Panc1 (cell line): ENCODE measurements at places on chromosomes 2 and 18.

DNA sequence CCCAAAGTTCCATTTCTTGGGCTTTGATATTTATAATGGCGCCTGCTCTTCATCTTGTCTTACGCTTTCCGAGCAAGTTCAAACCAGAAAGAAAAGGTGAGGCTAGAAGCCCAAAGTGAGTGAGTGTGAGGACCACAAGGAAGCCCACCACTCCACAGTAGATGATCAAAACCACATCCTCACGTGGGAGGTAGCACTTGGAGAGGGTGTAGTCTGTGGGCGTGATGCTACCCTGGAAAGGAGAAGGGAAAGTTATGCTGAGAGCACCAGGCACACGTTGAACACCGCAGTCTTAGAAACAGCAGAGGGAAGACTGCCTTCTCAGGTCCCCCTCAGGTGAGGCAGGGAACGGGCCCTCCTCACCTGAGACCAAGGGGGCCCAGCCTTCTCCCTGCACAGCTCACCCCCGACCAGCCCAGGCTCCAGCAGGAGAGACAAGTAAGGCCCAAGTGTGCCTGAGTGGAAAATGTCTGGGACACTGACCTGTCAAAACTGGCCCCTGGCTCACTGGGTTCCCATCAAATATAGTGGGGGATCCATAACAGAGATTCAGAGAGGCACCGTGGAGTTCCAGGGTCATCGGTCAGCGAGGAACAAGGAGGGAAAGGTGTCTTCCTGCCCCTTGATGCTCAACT is 23.6 kb downstream of the MPPE1 start:
- no peak for DNase-seq

- DNase-seq: no peak
These were observed 25.6 kb downstream of the CDC42EP3 start for GRCh38 chr2:37645836-37646235.

DNA sequence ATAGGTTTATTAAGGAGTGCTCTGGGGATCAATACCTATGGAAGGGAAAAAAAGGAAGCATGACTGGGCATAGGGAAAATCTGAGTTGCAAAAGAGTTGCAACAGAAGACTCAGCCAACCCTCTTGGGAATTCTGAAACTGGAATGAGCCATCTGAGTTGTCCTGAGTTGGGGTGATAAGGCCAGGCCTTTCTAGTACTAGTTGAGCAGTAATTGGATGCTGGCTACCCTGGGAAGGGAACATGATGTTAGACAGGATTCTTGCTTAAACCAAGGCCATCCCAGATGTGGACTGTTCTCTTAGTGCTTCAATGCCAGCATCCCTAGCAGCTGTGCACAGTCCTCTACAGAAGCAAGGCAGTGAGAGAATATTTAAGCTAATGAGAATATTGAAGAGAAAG is 348.8 kb upstream of the GULP1 start:
- no peak for DNase-seq

GRCh38 chr2:142724713-142725349 is 152.6 kb upstream of the KYNU start:
- no peak for DNase-seq

DNA sequence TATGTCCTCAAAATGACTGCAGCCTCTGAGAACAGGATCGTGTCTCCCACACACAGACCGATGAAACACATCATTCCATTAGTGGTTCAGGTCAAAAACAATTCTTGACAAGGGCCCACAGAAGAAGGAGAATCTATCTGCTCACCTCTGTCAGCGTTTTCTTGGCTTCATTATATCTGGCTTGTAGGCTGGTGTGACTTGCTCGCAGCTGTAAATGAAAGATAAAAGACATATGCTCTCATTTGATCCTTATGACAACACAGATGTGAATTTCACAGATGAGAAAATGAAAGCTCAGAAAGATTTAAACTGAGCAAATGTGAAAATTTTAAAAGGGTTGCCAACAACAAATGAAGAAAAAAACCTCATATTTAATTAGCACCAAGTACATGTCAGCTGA is 61.6 kb downstream of the CCDC93 start:
- no peak for DNase-seq

DNA sequence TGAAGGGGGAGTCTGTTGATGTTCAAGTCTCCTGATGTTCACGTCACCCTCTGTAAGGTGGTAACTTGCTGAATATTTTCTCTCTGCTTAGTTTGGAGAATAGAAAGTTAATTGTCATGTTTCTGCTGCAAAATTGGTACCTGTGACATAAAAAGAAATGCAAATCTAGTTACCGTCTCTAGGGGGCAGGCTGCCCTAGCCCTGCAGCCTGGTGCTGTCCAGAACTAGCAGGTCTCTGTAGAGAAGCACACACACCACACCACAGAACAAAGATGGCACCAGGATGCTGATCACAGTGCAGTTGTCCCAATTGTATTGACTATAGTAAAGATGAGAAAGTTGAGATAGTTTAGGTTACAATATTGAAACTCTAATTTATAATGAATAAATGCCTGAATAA is 47.0 kb downstream of the SLC9A4 start:
- DNase-seq: no peak

- DNase-seq: no peak
These were observed 24.9 kb downstream of the TTR start for GRCh38 chr18:31616586-31616985.

- DNase-seq: no peak
These were observed 63.5 kb upstream of the TAF1B start for GRCh38 chr2:9779596-9780264.

GRCh38 chr18:8177330-8178016 is 431.8 kb upstream of the RAB12 start:
- no peak for DNase-seq

GRCh38 chr2:241834527-241835210 is 24.0 kb downstream of the PDCD1 start:
- DNase-seq: no peak

- no peak for DNase-seq
These were observed 92.1 kb downstream of the RNF144A start for GRCh38 chr2:7009207-7009911.

- no peak for DNase-seq
These were observed 218.6 kb downstream of the DYM start for GRCh38 chr18:49241852-49242251.
